Aorta (tissue), 5 donors: ENCODE measurements at places on chromosomes 1 and 21.

GRCh38 chr1:160371756-160372155 is 4.9 kb downstream of the NHLH1 start:
- DNase-seq, result no peak

GRCh38 chr21:31354604-31355443 is 10.8 kb upstream of the TIAM1 start:
- DNase-seq, result no peak

DNA sequence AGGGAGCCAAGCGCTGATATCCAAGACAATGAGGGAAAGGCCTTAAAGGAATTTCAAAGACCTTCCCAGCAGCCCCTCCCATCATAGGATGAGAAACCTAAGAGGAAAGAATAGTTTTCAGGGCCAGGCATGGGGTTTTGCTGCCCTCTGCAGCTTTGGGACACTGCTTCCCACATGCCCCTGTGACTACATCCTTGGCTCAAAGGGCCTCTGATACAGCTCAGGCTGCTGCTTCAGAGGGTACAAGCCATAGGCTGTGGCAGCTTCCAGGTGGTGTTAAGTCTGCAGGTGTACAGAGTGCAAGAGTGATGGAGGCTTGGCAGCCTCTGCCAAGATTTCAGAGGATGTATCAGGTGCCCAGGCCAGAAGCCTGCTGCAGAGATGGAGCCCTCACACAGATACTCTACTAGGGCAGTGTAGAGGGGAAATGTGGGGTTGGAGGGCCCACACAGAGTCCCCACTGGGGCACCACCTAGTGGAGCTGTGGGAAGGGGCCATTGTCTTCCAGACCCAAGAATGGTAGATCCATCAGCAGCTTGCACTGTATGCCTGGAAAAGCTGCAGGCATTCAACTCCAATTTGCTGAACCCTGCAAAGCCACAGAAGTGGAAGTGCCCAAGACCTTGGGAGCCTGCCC is 125.8 kb downstream of the SLC45A1 start:
- no peak for DNase-seq

DNA sequence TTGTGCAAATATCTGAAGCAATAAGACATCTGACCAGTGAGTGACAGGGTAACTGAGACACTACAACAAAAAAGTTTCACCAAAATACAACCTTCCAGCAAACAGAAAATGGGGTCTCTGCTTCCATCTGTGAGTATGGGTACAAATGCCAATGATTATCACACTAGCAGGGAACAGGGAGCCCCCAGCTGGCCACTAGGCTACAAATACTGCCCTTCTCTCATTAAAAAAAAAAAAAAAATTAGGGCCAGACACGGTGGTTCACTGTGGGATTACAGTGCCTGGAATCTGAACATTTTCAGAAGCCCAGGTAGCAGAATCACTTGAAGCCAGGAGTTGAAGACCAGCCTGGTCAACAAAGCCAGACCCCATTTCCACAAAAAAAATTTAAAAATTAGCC is 48.4 kb upstream of the EDARADD start:
- DNase-seq, result no peak

GRCh38 chr1:107794571-107794970 is 170.4 kb downstream of the VAV3 start:
- DNase-seq, result no peak

DNA sequence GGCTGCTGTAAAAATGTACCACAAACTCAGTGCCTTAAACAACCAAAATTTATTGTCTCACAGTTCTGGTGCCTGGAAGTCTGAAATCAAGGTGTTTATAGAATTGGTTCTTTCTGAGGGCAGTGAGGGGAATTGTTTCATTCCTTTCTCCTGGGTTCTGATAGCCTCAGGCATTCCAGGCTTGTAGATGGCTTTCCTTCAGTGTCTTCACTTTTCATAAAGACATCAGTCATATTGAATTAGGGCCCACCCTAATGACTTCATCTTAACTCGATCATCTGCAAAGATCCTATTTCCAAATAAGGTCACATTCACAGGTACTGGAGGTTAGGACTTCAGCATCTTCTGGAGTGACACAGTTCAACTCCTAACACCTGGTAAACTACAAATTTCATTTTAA is 15.0 kb downstream of the CDKN2C start:
- DNase-seq, result no peak

DNA sequence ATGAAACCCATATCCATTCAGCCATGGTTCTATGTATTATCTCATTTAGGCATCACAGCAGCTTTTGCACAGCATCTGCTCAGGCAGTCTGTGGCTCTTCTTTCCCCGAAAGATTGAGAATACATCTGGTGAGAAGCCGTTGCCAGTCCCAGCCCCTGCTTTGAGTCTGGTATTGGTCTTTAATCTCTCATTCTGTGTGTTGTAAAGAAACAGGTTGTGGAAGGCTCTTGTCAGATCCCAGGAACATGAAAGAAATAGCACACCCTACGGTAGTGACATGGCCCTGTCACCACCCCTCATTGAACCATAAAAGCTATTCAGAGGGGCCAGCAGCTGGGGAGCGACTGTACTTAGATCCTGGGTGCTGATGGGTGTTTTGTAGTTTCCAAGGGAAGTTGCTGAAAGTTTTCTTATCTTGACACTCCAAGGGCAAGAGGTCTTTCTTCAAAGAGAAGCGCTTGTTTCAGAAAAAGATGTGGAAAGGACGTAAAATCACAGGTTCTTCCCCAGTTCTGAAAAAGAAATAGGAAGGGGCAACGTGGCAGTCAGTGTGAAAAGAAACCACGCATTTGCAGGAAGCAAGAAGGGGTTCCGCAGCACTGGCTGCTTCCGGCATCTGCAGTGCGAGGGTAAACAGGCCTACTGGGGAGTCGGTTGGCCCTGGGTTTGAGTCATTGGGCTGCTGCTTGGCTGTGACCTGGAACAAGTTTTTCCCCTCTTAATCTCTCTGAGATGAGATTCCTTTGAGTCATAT is 145.0 kb downstream of the DHRS3 start:
- peak; percentile 63 for DNase-seq

DNA sequence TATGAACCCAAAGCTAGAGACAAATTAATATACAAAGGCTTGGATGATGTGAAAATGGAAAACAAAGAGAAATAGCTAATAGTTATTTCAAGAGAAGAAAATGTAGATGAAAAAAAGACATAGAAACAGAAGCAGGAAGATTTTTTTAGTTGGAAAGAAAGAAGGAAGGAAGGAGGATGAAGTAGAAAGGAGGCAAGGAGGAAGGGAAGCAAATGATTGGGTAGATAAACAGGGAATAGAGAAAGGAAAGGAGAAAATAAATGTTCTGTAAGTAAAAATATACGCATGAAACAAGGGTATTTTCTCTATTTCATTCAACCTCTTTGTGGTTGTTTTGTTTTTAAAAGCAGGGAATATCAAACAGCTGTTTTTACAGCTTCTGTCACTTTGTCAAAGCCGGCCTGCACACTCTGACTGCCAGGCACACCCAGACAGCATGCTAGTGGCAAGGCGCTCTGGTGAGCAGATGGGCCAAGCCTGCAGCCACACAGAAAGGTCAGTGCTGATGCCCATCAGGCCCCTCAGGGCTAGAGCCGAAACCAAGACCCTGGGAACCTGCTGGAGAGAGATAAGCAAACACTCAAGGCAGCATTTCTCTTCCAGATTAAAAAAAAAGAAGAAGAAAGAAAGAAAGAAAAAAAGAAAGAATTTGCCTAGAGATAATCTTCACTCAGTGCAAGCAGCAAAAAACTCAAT is 72.9 kb upstream of the CTTNBP2NL start:
- DNase-seq, result no peak

DNA sequence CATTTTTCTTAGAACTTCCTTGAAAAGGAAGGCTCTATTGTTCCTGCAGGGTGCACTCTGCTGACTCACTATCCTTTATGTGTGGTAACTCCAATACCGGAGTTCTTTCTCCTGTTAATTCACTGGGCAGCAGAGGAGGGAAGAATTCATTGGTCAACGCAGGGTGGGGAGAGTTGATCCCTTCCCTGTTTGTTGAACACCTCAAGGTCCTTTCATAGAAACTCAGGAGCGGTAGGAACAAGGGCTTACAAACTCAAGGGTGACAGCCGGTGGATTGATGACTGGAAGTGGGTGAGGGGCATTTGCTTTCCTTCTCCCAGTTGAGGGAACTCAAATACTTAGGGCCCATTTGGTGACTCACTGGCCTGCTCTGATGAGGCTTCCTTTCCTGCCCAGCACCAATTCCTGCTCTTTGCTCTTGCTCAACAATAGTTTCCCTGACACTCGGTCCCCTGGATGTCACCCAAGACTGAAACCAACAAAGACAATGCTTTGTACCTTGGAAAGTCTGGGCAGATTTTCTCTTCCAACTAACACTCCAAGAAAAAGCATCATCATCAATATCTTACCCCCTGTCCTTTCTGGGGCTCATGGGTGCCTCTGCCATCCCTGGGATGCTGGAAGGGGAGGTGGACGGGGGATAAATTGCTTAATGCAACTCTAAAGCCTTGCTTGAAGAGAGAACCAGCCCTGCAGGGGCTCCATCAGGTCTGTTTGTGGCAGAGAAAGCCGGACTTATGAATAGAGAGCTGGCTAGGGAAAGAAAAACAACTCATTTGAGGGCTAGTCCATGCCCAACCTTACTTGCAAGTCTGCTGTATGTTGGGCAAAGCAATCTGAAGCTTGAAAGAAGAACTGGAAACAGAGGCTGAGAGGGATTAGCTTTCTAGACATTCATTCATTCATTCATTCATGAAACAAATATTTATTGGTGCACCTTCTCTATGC is 9.3 kb downstream of the SLC26A9 start:
- DNase-seq, result no peak

DNA sequence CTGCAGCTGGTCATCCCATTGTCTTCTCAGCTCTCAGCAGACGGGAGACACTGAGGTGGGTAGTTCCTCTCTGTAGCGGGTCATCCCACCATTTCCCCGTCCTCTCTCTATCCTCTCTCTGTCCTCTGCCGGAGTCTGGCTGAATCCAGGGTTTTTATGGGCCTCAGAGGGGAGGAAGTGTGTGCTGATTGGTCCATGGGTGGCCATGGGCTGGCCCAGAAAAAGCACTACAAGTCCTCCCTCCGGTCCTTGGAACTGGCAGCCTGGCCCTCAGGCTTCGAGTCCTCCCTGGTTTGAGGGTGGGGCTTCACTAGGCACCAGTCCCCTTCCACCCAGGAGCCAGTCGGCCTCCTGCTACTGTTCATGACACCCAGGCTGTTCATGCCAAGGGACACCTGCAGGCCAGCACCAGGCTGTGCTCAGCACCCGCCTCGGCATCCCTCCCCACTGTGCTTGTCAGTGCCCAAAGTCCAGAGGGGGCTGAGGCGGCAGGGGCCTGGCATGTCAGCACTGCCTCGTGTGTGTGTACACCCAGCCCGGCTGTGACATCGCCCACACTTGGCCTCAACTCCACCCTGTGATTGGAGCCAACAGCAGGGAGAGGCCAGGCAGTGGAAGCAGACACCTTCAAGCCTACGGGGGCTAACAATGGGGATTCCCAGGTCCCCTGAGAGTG is 23.0 kb upstream of the LRRC8C start:
- no peak for DNase-seq

DNA sequence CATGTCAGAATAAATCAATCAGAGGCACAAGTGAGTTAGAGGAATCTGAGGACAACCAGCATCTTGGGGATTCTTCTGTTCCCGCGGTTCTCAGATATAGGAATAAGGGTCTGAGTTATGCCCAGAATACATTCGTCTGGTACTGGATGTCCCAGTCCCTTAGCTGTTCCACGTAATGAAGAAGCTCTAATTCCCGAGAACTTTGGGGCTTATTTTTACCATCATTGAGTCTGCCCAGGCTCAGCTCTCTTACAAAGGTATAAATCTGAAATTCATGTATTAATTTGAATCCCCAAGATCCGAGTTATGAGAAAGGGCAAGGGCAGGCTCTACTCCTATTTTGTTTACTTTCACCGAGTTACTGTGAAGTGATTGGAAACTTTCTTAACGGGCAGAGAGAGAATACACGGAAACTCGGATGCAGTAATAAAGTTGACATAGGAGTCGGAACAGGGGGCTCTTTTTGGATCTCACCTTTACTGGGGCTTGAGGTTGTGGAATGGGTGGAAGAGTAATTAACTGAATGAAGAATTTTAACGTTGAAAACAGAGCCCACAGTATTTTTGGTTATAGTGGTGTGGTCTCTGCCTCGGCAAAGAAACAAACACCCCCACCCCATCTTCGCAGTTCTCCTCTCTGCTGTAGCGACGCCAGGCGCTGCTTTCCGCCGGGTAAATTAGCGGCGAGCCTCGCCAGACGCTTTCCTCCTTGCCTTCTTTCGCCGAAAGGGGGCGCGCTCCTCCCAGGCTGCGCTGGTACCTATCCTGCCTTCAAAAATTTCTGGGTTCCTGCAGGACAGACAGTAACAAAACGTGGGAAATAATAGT is 7.1 kb downstream of the PRRX1 start:
- DNase-seq, result peak; percentile 94

GRCh38 chr1:168865850-168866620 is 137.0 kb upstream of the DPT start:
- DNase-seq, result no peak
